ENCODE measurements at places on chromosomes 12 and 14.

DNA sequence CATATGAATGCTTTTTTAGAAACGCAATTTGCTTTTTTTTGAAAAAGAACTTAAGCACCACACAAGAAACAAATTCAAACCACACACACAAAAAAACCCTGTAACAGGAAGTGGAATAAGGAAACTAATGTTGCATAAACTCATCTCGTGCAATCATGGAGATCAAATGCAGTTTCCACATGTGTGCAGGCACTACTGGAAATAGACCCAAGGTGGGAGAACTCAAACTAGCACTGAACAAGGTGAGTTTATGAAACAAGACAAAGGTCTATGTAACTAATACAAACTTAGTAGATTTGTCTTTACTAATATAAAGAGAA, 17.5 kb downstream of the NIN start:
- no peak overlapping the region for H3K27ac ChIP-seq
- H3K4me3 ChIP-seq: no peak overlapping the region
- H3K4me1 ChIP-seq: no peaks in the 10 kb centered on the region
- no peak for DNase-seq

- H3K4me1 ChIP-seq: no peaks in the 10 kb centered on the region
- DNase-seq: no peak
- H3K27me3 ChIP-seq: no peaks in the 10 kb centered on the region
- H3K27ac ChIP-seq: no peak overlapping the region
These were observed 41.0 kb downstream of the BDKRB1 start for GRCh38 chr14:96297000-96297399.

- no peaks in the 10 kb centered on the region for H3K27me3 ChIP-seq
- H3K4me3 ChIP-seq: no peak overlapping the region
- H3K27ac ChIP-seq: no peak overlapping the region
- no peak for DNase-seq
- no peaks in the 10 kb centered on the region for H3K4me1 ChIP-seq
These were observed 69.2 kb upstream of the RFLNA start for GRCh38 chr12:124225730-124226129.

GRCh38 chr12:67884596-67884995, 104.7 kb upstream of the IFNG-AS1 start:
- no peak overlapping the region for H3K27ac ChIP-seq
- no peaks in the 10 kb centered on the region for H3K4me1 ChIP-seq
- H3K36me3 ChIP-seq: no peaks in the 10 kb centered on the region
- H3K4me3 ChIP-seq: no peak overlapping the region
- DNase-seq: no peak

All from left lung (tissue), 14 donors.